T-helper 17 cell (primary cell): ENCODE measurements at places on chromosomes 5 and 9.

DNA sequence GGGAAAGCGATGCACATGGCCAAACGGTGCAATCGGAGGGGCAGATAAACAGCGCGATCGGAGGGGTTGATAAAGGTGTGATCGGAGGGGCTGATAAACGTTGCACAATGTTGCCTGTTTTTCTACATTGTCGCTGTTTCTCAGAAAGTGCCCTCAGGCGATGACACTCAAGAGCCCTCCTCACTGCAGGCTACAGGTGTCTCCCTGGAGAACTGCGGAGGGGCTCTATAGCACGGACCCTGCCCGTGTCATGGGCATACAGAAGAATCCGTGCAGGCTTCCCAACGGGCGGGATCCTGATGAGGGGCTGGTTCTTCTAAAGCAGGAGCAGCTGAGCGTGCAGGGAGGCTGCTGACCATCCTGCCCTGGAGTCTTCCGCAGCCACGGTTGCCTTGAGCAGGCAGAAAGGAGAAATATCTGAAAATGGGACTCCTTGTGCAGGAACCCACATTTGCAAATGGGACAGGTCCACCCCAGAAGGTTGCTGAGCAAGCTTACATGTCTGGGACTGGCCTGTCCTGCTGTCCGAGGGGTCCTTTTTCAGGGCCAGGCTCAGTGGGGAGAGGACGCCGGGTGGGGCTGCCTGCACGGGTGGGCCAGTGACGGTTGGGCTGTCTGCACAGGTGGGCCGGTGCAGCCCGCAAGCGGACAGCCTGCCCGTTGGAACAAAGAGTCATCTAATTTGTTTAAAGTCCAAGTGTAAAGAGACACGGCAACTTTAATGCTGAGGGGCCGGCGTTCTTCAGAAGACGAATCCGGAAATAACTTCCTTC is 25.1 kb upstream of the LPCAT1 start:
- no peak for DNase-seq

- no peak for DNase-seq
These were observed 24.3 kb upstream of the TUSC1 start for GRCh38 chr9:25702536-25702935.

DNA sequence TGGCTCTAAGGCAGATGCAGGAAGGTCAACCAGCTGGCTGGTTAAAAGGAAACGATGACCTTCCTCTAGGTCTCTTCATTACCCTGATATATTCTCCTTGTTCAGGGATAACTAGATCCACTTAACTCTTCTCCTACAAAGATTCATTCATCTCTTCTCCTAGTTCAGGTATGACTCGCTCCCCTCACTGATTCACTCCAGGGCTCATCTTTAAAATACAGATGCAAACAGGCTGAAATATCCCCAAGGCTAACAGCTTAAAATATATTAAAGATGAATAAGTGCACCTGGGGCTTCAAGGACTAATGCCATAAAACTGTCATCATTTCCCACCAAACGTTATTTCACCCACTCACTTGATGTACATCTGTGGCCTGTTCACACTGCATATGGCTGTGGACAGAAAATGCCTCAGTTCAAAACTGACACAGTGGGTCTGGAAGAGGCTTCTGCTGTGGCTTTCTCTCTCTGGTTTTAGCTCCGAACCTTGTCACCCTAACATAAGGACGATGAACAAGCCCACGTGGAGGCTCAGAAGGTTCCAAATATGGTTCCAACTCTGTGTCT is 366.9 kb downstream of the DEPDC1B start:
- DNase-seq = no peak

DNA sequence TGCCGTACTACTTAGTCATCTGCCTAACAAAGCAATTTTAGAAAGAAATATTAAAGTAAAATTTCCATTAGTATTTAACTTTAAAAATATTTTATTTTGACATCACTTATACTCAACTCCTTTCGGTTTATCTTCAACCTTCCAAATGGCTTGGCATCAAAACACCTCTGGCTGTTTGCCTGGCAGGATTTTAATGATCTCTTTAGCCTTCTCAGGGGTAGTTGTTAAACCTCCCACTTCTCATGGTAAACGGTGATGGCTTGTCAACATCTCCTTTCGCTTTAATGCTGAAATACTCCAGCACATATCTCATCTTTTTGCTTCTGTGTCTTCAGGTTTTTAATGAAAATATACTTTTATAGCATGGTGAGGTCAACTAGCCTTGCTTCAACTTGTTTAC is 747.1 kb downstream of the CETN3 start:
- DNase-seq = no peak

GRCh38 chr9:14373706-14374105 is 59.8 kb upstream of the NFIB start:
- DNase-seq = no peak

GRCh38 chr9:35812025-35812602 is at the start of gene SPAG8:
Gene SPAG8 (minus strand): TSS chr9:35812262. CDS start chr9:35812147, 115 bp downstream.
- DNase-seq = peak; percentile 95

DNA sequence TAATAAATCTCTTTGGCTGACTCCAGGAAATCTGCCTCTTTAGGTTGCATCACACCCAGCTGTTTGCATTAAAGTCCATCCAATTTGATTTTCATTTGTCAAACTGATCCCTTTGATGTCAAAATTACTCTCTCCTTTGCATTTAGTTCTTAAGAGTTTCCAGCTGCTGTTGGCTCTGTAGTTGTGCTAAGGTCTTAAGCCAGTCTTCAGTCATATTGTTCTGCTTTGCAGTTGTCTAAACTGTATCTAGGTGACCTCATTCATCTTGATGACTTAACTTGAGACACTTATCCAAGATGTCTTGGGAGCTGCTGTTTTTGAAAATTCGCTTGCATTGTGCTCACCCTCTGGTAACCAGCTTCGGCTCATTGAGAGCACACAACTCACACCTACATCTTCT is 386.9 kb upstream of the TLE4 start:
- no peak for DNase-seq

- no peak for DNase-seq
These were observed 1111.8 kb downstream of the TAF11L14 start for GRCh38 chr5:18745988-18746615.

DNA sequence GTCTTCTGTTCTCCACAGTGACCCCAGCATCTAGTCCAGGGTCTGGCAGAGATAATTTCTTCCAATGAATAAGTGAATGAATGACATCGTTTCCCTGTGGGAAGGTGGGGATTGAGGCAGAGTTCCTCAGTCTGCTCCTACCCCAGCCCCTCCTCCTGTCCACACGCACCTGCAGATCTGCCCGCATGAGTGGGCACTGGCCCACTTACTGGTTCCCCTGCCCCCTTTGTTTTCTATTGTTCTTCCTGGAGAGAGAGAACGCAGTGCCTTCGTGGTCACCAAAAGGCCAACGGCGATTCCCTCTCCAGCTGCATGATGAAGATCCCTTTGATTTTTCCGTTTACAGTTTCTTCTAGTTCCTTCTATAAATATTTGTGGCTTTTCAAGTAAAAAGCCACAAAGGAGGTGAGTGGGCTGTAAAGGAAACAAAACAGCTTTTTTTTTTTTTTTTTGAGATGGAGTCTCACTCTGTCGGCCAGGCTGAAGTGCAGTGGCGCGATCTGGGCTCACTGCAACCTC is 5.8 kb upstream of the FPGS start:
- no peak for DNase-seq

GRCh38 chr5:64213011-64213410 is 47.4 kb downstream of the RNF180 start:
- DNase-seq = no peak

DNA sequence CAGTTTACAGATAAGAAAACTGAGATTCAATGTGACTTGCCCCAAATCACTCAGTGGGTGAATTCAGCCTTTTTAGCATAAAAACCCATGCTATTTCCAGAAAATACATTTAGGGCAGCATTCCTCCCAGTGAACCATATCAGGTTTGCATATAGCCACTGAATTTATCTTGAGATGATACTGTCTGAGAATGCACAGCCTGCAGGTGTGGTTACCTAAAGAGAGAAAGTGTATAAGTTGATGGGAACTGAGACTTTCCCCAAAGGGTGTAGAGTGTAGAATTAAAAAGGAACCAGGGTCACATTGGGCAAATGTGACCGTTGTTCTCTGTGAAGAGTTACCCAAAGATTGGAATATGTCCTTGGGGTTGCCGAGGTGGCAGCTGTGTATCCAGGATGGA is 100.0 kb upstream of the PIK3R1 start:
- DNase-seq = no peak

DNA sequence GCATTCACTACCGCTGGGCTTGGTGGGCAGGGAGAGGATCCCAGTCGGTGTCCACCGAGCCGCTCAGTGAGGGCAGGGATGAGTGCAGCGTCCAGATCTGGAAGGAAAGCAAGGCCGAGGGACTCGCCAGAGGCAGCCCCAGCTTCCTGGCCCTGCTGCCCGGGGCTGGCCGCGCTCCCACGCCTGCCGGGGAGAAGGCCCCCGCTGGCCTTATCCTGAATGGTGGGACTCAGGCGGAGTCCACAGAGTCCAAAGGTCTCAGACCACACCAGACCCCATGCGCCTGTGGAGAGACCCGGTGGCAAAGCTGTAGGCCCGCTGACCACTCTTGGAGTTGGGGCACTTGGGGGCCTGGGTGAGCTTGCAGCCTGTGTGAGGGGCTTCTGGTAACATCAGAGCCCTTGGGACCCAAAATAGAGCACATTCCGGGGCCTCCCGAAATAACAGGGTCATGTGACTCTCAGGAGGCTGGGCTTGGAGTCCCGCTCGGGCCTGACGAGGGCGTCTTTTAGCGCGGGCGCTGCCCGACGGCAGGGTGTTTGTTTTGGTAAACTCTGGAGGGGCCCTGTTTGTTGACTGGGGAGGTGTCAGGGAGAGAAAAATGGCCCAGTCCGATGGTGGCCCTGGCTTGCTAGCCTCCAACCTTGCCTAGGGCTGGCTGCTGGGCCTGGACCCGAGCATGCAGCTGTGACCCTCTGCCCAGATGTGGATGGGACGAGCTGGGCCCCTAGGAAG is 2.8 kb downstream of the RXRA start:
- DNase-seq = no peak

DNA sequence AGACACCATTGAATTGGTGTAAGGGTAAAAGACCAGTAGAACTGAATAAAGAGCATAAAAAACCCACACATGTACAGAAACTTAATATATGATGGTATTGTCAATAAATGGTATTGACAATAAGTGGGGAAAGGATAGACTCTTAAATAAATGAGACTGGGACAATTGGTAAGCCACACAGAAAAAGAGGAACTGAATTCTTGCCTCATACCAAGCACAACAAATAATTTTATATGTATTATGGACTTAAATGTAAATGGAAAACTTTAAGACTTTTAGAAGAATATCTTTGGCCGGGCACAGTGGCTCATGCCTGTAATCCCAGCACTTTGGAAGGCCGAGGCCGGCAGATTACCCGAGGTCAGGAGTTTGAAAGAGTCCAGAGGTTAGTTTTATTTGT is 37.9 kb upstream of the PPP2CA start:
- no peak for DNase-seq

GRCh38 chr5:111255169-111255568 is 31.0 kb downstream of the CAMK4 start:
- no peak for DNase-seq

DNA sequence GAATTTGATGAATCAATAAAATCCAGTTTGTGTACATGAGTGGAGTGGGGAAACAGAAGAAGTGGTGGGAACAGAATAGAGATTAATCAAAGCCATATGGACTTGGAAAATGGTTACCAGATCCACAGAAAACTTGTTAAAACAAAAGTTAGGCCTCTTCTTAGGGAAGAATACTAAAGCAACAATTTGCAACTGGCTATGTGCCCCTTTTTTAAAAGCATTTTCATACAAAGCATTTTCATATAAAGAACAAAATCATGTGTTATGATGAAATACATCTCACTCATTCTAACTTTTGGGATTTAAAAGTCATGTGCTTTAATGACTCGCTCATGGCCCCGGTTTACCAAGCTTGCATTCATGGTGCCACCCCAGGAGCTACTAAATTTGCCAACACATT is 276.9 kb downstream of the EFNA5 start:
- DNase-seq = no peak

- DNase-seq = no peak
These were observed 223.4 kb downstream of the PARP8 start for GRCh38 chr5:50889790-50890189.

DNA sequence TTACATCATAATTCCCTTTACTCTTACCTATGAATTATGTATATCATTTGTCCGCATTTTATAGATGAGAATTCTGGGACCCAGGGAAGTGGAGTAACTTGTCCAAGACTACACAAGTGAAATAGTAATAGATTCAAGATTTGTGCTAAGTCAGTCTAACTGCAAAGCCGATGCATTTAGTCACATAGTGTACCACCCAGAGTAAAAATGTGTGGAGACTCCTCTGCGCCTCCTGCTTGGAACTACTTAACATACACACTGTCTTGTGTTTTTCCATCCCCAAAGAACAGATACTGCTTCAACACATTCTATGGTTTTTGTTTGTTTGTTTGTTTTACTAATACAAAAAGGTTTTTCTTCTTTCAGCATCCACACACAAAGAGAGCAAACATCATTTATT is 729.8 kb downstream of the PRELID2 start:
- DNase-seq = no peak

- no peak for DNase-seq
These were observed 28.6 kb downstream of the LAMC3 start for GRCh38 chr9:131037335-131038255.

DNA sequence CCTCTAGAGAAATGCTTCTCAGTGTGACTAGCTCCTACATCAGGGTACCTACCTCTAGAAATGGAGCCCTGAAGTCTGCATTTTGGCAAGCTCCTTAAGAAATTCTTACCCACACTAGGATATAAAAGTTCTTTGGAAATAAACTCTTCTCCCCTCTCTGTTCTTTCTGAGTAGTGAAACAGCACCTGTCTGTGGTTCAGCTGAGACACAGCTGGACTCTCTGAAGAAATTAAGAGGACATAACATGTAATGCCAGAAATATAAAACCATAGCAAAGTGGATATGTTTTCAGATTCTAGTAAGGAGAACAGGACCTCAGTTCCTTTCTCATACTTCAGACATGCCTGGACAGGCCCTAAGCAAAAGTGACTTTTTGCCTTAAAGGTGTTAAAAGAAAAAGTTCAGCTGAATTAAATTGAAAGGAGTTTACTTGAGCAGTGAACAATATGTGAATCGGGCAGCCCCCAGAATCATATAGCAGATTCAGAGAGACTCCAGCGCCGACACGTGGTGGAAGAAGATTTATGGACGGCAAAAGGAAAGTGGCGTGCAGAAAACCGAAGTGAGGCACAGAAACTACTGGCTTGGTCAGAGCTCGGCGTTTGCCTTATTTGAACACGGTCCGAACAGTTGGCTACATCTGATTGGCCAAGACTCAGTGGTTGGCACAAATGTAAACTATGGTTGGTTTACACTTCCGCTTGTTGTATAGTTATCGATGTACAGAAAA is 64.5 kb downstream of the PRKACG start:
- DNase-seq = no peak

GRCh38 chr9:19598722-19599121 is 189.9 kb downstream of the ACER2 start:
- DNase-seq = no peak

GRCh38 chr9:113380869-113381378 is 4.1 kb upstream of the HDHD3 start:
- DNase-seq = no peak

DNA sequence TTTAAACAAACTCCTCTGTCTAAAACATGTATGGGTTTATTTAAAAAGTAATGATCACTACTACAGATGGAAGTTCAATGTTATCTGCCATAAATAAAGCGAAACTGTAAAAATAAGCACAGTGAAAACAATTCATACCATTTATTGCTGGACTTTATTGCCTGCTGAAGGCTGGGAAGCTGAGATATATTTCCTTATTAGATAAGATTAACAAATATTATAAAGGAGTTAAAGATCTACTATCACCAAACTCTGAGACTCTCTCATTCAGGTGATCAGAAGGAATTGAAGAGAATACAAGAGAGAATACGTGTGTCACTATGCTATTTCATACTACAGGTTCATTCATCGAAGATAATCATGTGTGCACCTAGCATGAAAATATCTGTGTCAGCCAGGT is 190.9 kb upstream of the ATP10B start:
- no peak for DNase-seq

GRCh38 chr5:50717651-50718050 is 51.2 kb downstream of the PARP8 start:
- DNase-seq = no peak
